Peyer's patch (tissue), 4 donors: ENCODE measurements at places on chromosomes 6 and 20. TPM values are rescaled to one million over a fixed set of nuclear protein-coding genes. Genes with fewer than 3 reads are reported as not detected.

The ASIP gene
- not detected for total RNA-seq

The HSPA12B gene
- total RNA-seq, result 1.2 TPM

The OOEP gene
- not detected for total RNA-seq

The SRXN1 gene
- 83.0 TPM for total RNA-seq

The BMP2 gene
- total RNA-seq, result 27.4 TPM

The ADGB gene
- not detected for total RNA-seq

The CTCFL gene
- total RNA-seq, result not detected

The C6orf58 gene
- total RNA-seq, result not detected

The CNBD2 gene
- total RNA-seq, result 8.1 TPM

The HRH3 gene
- total RNA-seq, result not detected

The CNKSR3 gene
- 29.6 TPM for total RNA-seq

The PACRG gene
- total RNA-seq, result not detected

The PRICKLE4 gene
- 23.1 TPM for total RNA-seq

The ZBTB12 gene
- 1.9 TPM for total RNA-seq

The CST2 gene
- not detected for total RNA-seq

The CFAP206 gene
- not detected for total RNA-seq

The NKX2-2 gene
- total RNA-seq, result 3.4 TPM

The FAM229B gene
- total RNA-seq, result not detected

The ANGPT4 gene
- not detected for total RNA-seq

The EPHA7 gene
- total RNA-seq, result 1.5 TPM

The PHACTR1 gene
- 1.3 TPM for total RNA-seq

The TSBP1 gene
- not detected for total RNA-seq

The PRDM13 gene
- total RNA-seq, result not detected

The TNFAIP3 gene
- total RNA-seq, result 66.8 TPM

The HDGFL1 gene
- total RNA-seq, result not detected

The THEMIS gene
- 4.2 TPM for total RNA-seq

The NRM gene
- total RNA-seq, result 2.0 TPM

The COL19A1 gene
- total RNA-seq, result 0.67 TPM

The MYCT1 gene
- 11.0 TPM for total RNA-seq

The TP53TG5 gene
- total RNA-seq, result not detected

The CALHM6 gene
- total RNA-seq, result 14.0 TPM

The CPXM1 gene
- total RNA-seq, result 2.5 TPM
